MCF 10A (cell line): ENCODE measurements at places on chromosomes 4 and X. TPM values are rescaled to one million over a fixed set of nuclear protein-coding genes. Genes with fewer than 3 reads are reported as not detected.

DNA sequence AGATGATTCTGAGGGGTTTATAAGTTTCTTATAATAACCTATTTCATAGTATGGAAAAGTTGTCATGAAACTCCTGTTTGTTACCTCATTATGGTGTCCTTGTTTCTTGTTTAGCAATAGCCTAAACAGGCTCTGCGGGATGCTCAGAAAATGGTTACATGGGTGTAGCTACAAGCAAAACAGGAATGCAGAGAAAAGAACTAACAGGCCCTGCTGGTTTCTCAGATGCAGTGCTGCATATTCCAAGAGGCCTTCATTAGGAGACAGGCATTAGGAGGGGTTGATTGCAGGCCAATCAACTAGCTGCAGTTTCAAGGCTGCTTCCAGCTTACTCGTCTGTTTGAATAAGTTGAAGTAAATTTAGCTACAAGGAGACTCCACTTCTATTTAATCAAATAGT, 37.6 kb upstream of the HPGD start:
- H3K4me3 ChIP-seq = no peak overlapping the region
- DNase-seq = no peak
- peaks cover 4% of the 10 kb centered on the region for H3K4me1 ChIP-seq
- H3K27ac ChIP-seq = no peak overlapping the region
- H3K27me3 ChIP-seq = no peaks in the 10 kb centered on the region

DNA sequence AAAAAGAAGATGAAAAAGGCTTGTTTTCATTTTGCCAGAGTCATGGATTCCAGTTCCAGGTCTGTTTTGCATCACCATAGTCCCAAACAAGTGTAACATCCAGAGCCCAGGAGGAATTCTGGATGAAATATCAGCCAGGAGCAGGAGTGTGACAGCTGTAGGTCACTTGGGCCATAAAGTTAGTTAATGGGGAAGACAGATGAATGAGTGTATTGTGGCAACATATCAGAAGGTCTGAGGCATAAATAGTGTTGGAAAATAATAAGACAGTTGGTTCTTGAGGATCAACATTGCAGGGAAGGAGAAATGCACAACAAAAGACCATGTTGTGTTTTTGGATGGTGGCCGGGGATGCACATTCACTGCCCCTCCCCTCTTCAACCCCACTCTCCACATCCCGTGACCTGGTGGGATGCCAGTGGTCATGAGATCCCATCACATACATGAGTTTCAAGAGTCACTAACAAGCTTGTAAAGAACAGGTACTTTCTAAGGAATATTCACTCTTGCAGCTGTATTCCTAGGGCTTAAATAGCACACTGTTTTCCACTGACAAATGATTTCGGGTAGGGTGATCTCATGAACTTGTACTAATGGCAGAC, 83.1 kb upstream of the IGFBP7 start:
- H3K27me3 ChIP-seq = no peaks in the 10 kb centered on the region
- no peaks in the 10 kb centered on the region for H3K36me3 ChIP-seq

SCRG1 gene
- not detected in 2 replicates for total RNA-seq

CTAG1A gene
- not detected in 2 replicates for total RNA-seq

CXCL1 gene
- total RNA-seq = 35.0 and 49.3 TPM in 2 replicates

TRMT44 gene
- total RNA-seq = 23.2 and 24.4 TPM in 2 replicates
